Fibroblast of skin of left biceps (primary cell): ENCODE measurements at places on chromosomes 6 and 20.

DNA sequence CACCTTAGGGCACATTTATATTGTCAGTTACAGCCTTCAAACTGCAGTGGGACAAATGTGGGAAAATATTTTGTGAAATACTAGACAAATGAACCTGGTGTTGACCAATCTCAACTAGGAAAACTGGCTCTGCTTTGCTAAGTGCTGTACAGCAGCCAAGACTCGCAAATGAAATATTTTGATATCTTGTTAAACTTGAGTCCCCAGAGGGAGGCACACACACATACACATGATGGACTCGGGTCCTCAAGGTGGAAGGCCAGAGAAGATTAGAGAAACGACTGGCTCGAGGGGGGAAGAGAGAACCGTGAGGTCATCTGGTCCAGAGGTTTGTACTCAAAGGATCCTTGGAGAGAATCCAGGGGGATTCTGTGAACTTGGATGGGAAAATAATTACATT, 67.3 kb upstream of the JAG1 start:
- DNase-seq = no peak

GRCh38 chr20:16025084-16025483, 548.2 kb downstream of the KIF16B start:
- DNase-seq = no peak

DNA sequence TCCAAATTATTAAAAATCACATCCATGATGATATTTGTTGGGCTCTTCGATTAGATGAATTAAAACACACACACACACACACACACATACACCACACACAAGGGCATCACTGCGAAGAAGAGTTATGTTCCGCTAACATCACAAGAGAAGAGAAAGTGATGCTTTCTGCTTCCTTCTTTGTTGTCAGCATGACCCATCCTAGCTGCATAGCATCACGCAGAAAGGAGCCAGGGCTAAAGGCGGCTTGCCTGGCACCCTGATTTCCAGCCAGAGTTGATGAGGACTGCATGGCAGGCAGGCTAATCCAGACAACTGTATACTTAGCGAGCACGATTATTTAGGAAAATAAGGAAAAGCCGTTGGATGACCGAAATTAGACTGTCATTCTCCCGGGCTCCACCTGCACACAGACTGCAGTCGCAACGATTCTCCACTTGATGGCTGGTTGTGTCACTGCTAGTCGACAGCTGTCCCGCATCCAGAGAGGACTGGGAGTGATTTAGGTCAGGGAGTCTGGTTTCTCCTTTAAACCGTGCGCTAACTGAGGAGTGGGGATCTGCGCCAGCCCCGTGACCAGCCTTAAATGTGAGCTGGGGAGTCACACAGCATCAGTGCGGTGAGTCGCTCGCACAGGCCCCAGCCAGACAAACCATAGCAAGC, 70.6 kb upstream of the SOX4 start:
- DNase-seq = no peak

GRCh38 chr6:78832091-78832808, 35.1 kb upstream of the IRAK1BP1 start:
- DNase-seq = peak; percentile 3

DNA sequence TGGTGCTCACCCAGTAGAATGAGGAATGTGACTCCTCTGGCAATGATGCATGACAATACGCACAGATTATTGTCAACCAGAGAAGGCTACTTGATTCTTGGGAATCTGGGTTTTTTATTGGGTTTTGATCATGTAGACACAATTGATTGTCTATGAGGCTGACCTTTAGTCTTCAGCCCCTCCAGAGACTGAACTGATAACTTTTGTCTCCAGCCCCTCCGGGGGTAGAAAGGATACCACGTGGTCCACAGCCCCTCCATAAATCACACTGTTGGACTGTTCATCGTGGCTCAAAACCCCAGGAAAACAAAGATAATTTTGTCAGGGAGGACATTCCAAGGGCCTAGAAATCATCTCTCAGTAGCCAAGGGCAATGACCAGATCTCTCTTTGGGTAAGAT, 57.5 kb upstream of the ADGRF5 start:
- no peak for DNase-seq

DNA sequence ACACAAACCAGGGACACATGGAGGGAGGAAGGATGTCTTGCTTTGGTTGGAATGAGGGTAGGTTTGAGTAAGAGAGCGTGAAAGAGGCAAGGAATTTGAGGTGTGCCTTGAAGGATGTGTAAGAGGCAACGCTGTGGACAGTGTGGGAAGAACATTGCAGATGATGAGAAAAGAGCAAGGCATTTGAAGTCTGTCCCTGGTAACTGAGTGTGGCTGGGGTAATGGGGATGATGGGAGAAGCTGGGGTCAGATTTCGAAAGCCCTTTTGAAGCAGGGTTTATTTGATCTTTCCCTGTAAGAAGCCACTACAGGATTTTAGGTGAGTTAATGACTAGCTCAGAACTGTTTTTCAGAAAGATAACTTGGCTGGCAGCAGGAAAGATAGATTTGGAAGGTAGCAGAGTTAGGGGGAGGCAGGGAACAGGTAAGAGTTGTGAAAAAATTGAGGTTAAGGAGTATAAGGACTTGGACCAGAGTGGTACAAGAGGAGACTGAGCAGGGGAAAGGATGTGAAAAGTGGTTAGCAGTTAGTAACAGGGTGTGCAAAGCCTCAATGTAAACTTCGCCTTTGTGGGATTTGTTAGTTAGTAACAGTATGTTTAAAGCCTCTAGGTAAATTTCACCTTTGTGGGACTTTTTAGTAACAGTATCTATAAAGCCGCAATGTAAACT, 17.7 kb downstream of the UTRN start:
- DNase-seq = no peak
